ENCODE measurements at places on chromosomes 16 and 17.

GRCh38 chr17:2235792-2236366 is 67.7 kb downstream of the SMG6 start:
- no peak for DNase-seq

- DNase-seq: no peak
These were observed 3.2 kb upstream of the NECAB2 start for GRCh38 chr16:83964684-83965443.

GRCh38 chr17:66177048-66177447 is 14.9 kb downstream of the CEP112 start:
- DNase-seq: no peak

DNA sequence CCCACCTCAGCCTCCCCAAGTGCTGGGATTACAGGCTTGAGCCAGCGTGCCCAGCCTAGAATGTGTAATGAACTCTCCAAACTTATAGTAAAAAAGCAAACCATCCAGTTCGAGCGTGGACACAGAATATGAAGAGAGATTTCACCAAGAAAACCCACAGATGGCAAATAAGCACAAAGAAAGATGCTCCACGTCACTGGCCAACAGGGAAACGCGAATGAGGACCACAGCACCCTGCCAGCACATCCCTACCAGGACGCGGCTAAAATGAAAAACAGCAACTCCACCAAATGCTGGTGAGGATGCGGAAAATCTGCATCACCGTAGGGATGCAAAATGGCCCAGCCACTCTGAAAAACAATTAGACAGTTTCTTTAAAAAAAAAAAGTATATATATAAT is 1.4 kb downstream of the MVD start:
- DNase-seq: no peak

DNA sequence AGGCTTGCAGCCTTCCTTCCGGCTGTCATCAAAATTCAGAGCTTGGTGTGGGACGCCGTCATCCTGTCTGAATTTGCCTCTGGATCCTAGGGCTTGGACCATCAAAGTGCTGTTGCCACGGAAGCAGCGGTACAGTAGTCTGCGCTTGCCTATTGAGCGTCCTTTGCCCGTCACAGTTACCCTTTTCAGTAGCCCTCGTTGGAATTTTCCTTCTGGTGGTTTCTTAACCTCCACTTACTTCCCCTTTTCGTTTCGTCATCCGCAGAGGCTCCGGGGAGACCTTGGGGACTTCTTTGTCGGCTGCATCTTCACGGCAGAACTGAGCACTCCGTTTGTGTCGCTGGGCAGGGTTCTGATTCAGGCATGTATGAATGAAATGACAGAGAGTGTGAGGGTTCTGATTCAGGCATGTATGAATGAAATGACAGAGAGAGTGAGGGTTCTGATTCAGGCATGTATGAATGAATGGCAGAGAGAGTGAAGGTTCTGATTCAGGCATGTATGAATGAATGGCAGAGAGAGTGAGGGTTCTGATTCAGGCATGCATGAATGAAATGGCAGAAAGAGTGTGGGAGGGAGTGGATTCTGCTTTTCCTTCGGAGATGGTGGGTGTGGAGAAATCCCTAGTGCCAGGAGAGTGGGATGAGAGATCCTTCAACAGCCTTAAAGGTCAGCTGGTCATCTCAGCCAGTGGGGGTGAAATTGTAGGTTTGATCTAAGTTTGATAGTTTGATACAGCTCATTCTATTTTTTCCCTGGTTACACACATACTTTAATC is 8.0 kb downstream of the TLCD3A start:
- DNase-seq: peak; percentile 95

DNA sequence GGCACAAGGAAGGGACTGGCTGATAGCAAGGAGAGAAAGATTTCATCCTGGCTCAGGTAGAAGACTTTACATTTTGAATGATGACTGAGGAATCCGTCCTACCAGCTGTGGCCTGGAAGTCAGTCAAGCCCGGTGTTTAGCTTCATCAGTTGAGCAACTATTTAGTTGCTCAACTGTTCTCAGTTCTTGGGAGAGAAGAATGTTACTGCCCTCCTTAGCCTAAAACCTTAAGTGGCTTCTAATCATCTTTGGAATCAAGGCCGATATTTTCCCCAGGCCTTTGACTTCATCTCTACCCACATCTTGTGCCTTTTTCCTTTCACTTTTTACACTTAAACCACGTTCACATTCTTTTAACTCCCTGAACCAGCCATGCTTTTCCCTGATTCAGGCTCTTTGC is 17.3 kb upstream of the RBL2 start:
- no peak for DNase-seq
